ENCODE measurements at places on chromosomes 2 and 18.

- no peak for DNase-seq
Observed at GRCh38 chr2:28088970-28089369, 198.4 kb downstream of the BABAM2 start.

GRCh38 chr2:28666496-28667184 lies 85.0 kb upstream of the PPP1CB start:
- DNase-seq, result no peak

- no peak for DNase-seq
Observed at GRCh38 chr2:148906124-148906523, 31.1 kb downstream of the KIF5C start.

DNA sequence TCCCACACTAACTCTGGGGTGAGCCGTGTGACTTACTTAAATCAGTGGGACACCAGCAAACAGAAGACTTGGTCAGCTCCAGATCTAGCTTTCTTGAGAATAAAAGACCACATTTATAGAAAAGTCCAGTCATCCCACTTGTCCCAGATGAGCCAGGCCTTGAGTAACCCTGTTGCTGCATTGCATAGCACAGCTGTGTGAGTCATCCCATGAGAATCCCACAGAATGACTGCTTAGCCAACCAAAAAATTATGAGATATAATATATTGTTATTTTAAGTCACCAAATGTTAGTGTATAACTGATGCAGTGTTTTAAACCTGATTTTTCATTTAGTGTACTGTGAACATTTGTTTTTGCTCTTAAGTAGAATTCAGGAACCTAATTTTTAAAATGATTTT lies 94.2 kb upstream of the FSHR start:
- no peak for DNase-seq

DNA sequence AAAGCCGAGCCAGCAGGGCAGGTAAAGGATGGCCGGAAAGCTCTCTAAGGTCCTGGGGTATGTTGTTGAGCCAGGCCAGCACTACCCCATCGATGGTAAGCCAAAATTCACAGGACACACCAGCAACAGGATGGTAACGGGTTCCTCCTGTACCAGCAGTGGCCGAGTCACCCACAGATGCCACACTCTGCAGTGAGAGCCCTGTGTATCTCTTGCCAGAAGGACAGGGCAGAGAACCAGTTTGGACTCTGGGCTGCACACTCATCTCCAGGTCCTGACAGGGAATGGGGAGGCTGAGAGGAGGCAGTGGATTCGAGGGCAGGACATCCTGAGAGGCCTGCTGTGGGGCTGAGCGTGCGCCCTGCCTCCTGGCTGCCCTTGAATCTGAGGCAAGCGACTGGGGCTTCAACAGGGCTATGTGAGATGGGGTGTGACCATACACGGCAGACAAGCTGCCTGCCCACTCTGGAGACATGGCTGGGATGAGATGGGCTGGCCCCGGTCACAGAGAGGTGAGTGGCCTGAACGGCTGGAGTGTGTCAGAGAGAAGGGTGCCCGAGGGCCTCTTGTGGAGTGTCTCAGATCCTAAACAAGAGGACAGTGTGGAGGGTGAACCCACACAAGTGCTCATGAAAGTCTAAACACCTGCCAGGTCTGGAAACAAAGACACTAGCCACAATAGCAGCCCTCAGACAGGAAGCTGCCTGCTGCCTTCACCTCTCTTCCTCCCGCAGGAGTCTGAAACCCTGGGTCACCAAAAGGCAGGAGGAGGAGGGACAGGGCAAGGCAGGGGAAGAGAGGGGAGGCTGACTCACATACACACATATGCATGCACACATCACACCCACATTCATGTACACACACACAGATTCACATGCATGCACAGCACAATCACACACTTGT lies 182.3 kb downstream of the LOXHD1 start:
- DNase-seq, result no peak

- no peak for DNase-seq
Observed at GRCh38 chr18:63440881-63441280, 18.6 kb upstream of the VPS4B start.

DNA sequence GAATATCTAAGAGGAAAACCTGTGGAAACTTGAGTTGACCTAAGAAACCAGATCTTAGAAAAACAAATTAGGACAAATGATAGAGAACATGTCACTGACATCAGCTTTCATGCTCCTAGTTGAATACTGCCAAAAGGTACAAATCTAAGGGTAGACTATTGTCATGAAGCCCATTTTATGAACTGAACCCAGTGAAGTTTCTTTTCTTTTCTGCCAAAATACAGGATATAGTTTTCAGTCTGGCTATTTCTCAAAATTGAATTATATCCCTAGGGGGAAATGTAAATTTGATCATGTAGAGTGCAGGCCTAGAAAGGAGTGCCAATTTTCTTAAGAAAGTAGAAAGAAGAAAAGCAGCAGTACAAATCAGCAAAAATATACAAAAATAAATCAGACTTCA lies 46.6 kb downstream of the FSIP2 start:
- DNase-seq, result no peak

GRCh38 chr2:12852135-12852534 lies 135.4 kb downstream of the TRIB2 start:
- DNase-seq, result no peak

GRCh38 chr2:48448274-48449061 lies 81.5 kb upstream of the STON1 start:
- DNase-seq, result no peak

DNA sequence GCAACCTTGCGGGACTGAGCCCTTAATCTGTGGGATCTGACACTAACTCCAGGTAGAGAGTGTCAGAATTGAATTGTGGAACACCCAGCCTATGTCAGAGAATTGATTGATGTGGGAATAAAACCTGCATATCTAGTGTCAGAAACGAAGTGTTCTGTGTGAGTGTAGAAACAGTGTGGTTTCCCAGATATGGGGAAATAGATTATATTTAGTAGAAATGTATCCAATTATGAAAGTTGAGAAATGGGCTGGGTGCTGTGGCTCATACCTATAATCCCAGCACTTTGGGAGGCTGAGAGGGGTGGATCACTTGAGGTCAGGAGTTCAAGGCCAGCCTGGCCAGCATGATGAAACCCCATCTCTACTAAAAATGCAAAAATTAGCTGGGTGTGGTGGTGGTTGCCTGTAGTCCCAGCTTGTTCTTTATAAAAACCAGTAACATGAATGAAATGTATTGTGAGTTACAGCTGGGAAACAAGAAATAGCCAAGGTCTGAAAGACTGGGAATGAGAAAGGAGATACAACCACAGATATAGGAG lies 4.3 kb upstream of the TP53I3 start:
- DNase-seq, result no peak
